ENCODE measurements at places on chromosomes 5 and 9. TPM values are rescaled to one million over a fixed set of nuclear protein-coding genes. Genes with fewer than 3 reads are reported as not detected.

DNA sequence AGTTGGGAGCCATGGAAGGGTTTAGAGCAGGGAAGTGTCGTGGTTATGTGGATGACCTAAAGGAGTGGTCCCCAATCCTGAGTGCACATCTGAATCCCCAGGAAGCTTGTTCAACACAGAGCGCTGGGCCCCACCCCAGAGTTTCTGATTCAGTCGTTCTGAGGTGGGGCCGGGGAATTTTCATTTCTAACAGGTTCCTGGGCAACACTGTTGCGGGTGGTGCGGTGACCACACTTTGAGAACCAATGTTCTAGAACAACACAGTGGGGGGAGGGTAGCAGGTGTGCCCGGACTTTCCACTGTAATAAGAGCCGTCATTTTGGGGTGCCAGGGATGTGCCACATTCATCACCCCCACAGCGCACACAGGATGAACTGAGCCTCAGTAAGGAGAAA is 39.3 kb downstream of the DUSP1 start:
- H3K27ac ChIP-seq = peak overlapping the region; percentile 97
- H3K36me3 ChIP-seq = no peaks in the 10 kb centered on the region
- H3K27me3 ChIP-seq = no peaks in the 10 kb centered on the region
- no peak overlapping the region for H3K4me3 ChIP-seq
- DNase-seq = peak; percentile 70
- H3K4me1 ChIP-seq = no peaks in the 10 kb centered on the region

DNA sequence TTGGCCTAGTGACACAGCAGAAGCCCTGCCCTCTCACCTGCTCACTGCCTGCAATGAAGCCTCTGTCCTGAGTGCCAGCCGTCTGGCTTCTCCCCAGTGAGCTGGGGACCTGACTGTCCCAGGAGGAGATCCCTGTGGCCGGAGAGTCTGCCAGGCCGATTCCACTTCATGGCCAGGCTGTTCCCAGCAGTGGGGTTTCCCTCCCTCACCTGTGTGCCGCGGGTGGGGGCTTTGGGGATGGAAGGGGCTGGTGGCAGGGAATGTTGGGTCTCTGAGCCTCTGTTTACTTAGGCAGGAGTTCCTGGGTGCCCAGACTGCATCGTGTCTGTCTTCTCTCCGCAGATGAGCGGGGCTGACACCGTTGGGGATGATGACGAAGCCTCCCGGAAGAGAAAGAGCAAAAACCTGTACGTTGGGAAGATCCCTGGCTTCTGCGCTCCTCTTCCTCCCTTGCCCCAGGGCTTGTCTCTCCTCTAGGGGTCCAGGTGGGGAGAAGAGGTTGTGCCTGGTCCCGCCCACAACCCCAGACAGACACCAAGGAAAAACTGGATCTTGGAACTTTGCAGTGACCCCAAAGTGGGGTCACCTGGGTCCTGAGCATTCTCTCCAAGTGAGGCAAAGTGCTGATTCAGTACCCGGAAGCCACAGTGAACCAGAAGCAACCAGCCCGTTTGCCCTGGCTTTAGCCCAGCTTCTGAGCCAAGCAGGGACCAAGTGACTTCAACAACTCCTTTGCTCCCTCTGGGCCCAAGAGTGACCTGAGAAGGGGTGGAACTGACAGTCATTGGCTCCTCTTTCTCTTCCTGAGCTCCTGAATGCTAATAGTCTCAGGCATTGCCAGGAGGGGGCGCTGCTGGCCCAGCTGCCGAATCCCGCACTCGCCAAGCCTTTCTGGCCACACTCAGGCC is 127.7 kb downstream of the RGS3 start:
- H3K4me1 ChIP-seq = no peaks in the 10 kb centered on the region
- H3K4me3 ChIP-seq = no peak overlapping the region
- peak overlapping the region; percentile 15 for H3K27ac ChIP-seq
- DNase-seq = peak; percentile 84
- no peaks in the 10 kb centered on the region for H3K27me3 ChIP-seq

The GOLGA1 gene
- 20.4 TPM for total RNA-seq

The FCN2 gene
- total RNA-seq = not detected

DNA sequence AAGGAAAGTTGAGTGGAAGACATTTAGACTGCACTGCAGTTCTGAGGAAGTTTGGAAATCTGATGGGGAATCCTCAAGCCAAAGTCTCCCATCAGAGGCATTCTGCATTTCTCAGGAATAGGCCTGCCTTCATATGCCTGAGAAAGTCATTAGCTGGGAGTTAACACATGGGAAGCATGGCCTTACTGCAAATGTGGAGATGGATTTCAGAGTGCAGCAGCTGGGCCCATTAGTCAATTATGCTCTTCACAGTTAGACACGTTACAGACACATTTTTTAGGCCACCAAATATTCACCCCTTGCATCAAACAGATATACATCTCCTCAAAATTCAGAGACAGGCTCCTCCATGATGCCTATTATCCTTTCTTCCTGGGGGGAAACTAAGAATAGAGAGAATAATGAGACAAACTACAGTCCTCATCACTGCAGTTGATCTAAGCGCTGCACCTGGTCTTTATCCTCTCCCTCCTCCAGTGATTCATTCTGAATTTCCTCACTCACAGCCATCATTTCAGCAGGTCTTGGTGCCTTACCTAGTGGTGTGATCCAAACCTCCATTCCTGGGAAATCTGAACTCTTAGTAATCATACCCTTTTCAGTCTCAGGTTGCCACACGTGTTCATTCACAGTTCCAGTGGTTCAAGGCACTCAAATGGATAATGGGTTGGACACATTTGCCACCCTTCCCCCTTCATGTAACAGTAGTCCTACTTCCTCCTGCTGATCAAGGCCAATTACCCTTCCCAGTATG is 47.9 kb upstream of the PPP2CA start:
- H3K27ac ChIP-seq = no peak overlapping the region
- no peak overlapping the region for H3K4me3 ChIP-seq
- H3K27me3 ChIP-seq = no peaks in the 10 kb centered on the region

GRCh38 chr5:169576181-169576598 is 7.4 kb upstream of the SPDL1 start:
- H3K36me3 ChIP-seq = no peaks in the 10 kb centered on the region
- no peaks in the 10 kb centered on the region for H3K4me1 ChIP-seq
- H3K27me3 ChIP-seq = no peaks in the 10 kb centered on the region
- H3K27ac ChIP-seq = no peak overlapping the region
- DNase-seq = no peak

DNA sequence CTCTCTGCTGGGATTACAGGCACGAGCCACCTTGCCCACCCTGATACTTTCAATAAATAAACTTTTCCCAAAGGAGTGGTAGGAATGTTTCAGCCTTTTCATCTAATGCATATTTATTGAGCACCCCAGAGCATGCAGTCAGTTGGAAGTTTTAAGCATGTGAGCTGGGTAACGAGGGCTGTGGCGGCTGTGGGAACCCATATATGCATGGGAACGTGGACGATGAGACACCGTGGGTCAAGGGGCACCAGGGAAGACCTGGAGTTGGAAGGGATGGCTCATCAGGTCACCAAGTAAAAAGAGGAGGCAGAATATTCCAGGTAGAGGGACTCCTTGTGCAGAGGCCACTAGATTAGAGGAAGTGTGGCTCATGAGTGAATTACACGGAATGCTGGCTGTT is 64.7 kb downstream of the ANKRD33B start:
- DNase-seq = no peak
- no peaks in the 10 kb centered on the region for H3K36me3 ChIP-seq
- H3K4me3 ChIP-seq = no peak overlapping the region
- no peaks in the 10 kb centered on the region for H3K27me3 ChIP-seq

DNA sequence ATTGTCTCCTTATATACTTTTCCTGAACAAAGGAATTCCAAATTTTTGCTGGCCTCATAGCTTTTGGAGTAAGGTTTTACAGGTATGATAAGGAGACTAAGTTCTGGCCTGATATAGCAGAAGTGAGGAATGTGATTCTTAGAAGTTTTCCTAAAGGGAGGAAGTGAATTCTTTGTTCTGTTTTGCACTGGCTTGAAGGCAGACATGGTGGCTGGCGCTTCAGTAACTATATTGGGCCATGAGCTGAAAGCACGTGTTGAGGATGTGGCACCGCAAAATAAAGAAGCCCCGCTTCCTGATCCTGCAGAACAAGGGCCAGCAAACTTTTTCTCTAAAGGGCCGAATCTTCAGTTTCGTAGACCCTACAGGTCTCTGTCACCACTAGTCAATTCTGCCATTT is 224.2 kb downstream of the SNX18 start:
- H3K27me3 ChIP-seq = no peaks in the 10 kb centered on the region
- H3K4me3 ChIP-seq = no peak overlapping the region
- H3K36me3 ChIP-seq = no peaks in the 10 kb centered on the region
- H3K27ac ChIP-seq = no peak overlapping the region
- peaks cover 2% of the 10 kb centered on the region for H3K4me1 ChIP-seq
- no peak for DNase-seq

- H3K4me3 ChIP-seq = no peak overlapping the region
- H3K27me3 ChIP-seq = no peaks in the 10 kb centered on the region
- H3K27ac ChIP-seq = no peak overlapping the region
- DNase-seq = no peak
- H3K4me1 ChIP-seq = no peaks in the 10 kb centered on the region
- H3K36me3 ChIP-seq = no peaks in the 10 kb centered on the region
Measured at GRCh38 chr9:80085668-80086067, 513.9 kb downstream of the TLE4 start.

GRCh38 chr5:122415030-122415800 is 103.2 kb downstream of the SNCAIP start:
- H3K4me3 ChIP-seq = no peak overlapping the region
- H3K27ac ChIP-seq = no peak overlapping the region
- peak; percentile 59 for DNase-seq

The FOXI1 gene
- total RNA-seq = not detected

Measured in aorta (tissue), 5 donors.